ENCODE measurements at places on chromosomes 3 and 15.

DNA sequence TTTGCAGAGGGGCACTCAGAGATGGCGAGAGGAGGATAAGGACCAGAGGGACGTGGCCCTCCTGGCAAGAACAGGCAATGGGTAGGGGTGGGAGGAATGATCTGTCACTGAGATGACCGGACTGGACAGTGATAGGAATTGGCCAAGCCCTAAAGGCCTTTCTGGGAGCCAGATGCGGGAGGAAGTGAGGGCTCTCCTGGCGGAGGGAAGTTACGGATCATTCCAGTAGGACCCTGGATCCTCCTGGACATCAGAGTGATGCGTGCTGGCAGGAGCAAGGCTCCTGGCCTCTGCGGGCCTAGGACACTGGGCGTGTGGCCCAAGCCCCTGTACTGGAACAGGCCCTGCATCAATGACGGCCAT is 23.4 kb downstream of the KIF7 start:
- no peak for DNase-seq

DNA sequence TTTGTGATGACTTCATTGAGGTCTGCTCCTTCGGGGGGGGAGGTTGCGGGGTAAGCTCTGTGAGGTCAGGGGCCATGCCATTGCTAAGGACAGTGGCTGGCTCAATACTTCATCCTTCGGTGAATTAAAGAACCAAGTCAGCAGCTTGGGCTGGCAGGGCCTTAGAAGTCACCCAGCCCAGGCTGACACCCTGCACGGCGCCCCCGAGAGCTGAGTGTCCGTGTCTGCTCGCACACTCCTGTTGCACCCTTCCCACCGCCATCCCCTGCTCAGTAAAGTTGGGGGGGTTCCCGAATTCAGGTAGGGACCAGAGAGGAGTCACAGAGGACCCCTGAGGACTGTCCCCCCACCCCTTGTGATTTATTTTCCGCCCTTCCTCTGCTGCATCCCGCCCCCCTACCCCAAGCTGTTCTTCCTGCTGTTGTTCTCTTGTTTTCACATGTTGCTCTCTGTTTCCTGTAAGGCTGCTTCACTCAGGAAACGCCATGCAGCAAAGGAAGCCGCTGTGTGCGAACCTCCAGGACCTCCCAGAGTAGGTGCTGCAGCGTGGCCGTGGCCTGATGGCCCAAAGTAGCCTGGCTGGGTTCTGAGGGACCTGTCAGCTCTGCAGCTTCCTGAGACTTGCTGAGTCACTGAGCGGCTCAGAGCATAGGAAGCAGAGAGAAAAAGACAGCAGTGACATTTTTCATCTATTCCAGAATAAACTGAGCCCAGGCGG is 14.4 kb downstream of the EFCC1 start:
- no peak for DNase-seq

- no peak for DNase-seq
Observed at GRCh38 chr15:49988766-49989165, 130.3 kb downstream of the ATP8B4 start.

DNA sequence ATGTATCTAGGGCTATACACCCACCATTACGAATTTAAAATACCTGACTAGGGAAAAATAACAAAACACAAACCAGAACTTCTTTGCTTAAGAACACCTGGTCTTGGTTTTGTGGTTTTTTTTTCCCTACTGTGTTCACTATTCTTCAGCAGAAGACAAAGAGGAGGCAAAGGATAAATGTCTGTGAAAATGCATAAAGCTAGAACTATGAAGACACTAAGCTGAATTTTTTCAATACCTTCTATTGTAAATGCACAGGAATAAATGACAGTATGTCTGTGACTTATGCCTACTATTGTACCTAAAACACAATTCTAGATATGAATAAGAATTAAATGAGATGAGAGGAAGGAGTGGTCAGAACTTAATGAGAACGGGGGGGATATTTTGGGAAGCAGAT is 86.9 kb downstream of the TBL1XR1 start:
- DNase-seq, result no peak

DNA sequence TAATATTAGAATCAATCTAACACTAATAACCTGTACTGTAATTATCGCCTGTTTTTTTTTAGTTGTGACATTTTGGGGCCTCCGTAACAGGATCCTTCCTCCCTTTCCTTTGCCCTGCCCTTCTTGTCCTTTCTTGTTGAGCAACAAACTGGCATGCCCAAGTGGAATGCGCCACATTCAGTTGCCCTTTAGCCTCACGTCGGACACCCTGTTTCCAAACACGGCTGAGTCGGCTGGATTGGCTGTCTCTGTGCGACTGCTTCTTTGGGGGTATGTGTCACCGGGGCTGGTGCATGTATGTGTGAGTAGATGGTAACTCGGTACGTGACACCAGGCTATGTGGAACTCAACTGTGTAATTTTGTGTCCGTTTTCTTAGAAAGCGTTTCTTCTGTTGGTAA is 24.1 kb downstream of the TRAK1 start:
- no peak for DNase-seq

- DNase-seq, result no peak
Observed at GRCh38 chr3:2921452-2921851, 188.7 kb downstream of the IL5RA start.

- DNase-seq, result no peak
Observed at GRCh38 chr15:89230277-89230676, 8.9 kb upstream of the RLBP1 start.

GRCh38 chr3:9695746-9696145 is 7.9 kb upstream of the CPNE9 start:
- DNase-seq, result no peak

GRCh38 chr3:38645076-38645475 is 4.4 kb downstream of the SCN5A start:
- DNase-seq, result no peak

GRCh38 chr15:28904003-28904402 is 18.2 kb downstream of the APBA2 start:
- no peak for DNase-seq

DNA sequence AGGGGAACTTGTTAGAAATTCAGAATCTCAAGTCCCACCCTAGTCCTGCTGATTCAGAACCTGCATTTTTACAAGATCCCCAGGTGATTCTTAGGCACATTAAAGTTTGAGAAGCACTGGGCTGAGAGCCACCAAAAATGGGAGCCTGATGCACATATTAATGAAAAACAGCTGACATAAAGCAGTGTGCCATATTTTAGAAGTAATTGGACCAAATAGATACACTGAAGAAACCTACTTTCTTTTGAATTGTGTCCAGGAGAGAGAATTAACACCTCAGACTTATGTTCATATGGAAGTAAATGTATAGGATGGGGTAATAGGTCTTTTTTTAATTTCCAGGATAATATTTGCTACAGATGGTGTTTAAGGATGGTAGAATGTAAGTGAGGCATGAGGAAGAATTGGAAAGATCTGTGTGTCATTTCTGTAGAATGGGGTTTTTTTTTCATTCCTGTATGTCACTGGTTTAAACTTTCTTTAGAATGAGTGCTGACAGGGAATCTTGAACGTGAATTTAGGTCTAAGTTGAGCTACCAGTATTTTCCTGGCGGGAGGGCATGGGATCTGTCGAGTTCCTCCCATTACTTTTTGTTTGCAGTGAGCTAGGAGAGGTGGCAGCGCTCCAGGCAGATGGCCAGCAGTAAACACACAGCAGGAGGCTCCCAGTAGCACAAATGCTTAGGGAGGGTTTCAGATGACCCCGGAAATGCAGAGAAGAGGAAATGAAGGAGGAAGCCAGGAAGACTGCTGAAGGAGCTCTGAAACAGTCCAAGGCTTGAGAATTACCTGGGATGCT is 185.6 kb downstream of the PLCL2 start:
- DNase-seq, result no peak

GRCh38 chr3:4819746-4820145 is 159.5 kb upstream of the BHLHE40 start:
- no peak for DNase-seq

GRCh38 chr3:188196232-188196990 is 42.5 kb downstream of the LPP start:
- DNase-seq, result no peak

GRCh38 chr3:172329070-172329469 is 119.2 kb downstream of the GHSR start:
- no peak for DNase-seq

GRCh38 chr3:161049683-161050248 is 55.4 kb downstream of the B3GALNT1 start:
- DNase-seq, result no peak

GRCh38 chr15:90459368-90459767 is 70.4 kb upstream of the CRTC3 start:
- no peak for DNase-seq

- DNase-seq, result no peak
Observed at GRCh38 chr15:32905481-32905880, 187.7 kb downstream of the GREM1 start.

DNA sequence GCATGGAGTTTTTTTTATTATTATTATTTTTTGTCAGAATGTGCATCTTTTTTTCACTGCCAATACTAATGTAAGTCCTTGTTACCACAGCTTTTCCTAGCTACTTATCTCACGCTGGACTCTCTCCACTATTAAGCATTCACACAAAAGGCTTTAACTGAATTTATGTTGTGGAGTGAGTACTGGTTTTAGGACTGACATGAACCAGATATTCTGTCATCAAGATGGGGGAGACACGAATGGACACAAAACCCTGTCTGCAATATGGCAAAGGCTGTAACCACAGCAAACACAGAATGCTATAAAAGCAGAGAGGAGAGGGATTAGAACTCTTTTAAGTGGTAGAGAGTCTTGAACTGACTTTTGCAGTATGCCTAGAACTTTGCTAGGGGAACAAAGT is 592.2 kb upstream of the TBL1XR1 start:
- no peak for DNase-seq

DNA sequence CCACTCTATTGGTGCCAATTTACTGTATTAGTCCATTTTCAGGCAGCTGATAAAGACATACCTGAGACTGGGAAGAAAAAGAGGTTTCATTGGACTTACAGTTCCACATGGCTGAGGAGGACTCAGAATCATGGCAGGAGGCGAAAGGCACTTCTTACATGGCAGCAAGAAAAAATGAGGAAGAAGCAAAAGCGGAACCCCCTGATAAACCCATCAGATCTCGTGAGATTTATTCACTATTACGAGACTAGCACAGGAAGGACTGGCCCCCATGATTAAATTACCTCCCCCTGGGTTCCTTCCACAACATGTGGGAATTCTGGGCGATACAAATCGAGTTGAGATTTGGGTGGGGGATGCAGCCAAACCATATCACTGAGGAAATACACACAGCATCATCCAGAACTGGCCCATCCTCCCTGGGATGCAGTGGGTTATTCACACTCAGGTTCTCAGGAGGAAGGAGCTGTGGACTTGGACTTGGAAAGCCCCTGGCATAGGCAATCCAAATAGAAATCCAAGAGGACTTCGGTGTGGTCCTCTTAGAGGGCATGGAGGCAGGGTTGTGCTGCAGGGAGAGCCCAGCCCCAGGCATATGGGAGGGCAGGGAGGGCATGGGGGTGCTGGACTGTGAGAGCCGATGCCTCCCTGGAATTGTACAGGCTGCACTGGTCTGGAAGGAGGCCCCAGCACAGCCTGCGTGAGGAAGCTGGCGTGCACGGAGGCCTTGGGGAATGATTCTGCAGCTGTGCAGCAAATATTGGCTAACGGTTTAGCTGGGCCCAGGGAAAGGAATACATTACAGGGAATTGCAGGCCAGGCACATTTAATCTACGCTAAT is 62.9 kb downstream of the EFCAB12 start:
- no peak for DNase-seq

DNA sequence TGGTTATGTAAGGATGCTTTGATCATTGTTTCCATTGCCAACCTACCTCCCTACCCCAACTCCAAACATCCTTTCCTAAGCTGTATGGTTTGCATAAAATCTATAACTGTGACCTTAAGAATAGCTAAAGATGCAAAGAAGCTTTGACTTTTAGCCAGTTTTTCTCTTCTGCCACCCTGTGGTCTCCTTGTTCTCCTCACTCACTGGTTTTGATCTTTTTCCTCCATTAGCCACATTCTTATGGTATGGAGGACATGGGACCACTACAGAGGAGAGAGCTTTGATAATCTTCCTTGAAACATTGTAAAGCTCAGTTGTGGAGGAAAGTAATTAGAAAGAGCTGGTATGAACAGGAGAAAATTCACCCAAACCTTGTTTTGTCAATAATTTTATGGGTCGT is 115.9 kb downstream of the NEK11 start:
- DNase-seq, result no peak

GRCh38 chr3:181715571-181716340 is 4.0 kb downstream of the SOX2 start:
- no peak for DNase-seq

Data from NCI-H187 (cell line).